ENCODE measurements at places on chromosomes 6 and 20. TPM values are rescaled to one million over a fixed set of nuclear protein-coding genes. Genes with fewer than 3 reads are reported as not detected.

The CD40 gene
- total RNA-seq = 3.7 TPM

The REPS1 gene
- total RNA-seq = 61.1 TPM

The NOX3 gene
- total RNA-seq = not detected

The LRRN4 gene
- under 0.01 TPM for total RNA-seq

The HUS1B gene
- total RNA-seq = 1.0 TPM

The TOX2 gene
- not detected for total RNA-seq

The NNAT gene
- 133 TPM for total RNA-seq

The DEFB124 gene
- total RNA-seq = not detected

The GRM4 gene
- 1.6 TPM for total RNA-seq

The KIFC1 gene
- total RNA-seq = 12.0 TPM

The PDYN gene
- total RNA-seq = not detected

The SLC25A27 gene
- 8.9 TPM for total RNA-seq

The CD93 gene
- 76.7 TPM for total RNA-seq

The L3MBTL1 gene
- 7.8 TPM for total RNA-seq

The LZTS3 gene
- total RNA-seq = 1.6 TPM

The PRR18 gene
- total RNA-seq = 0.52 TPM

The CENPW gene
- total RNA-seq = 4.2 TPM

The SOBP gene
- total RNA-seq = 20.4 TPM

The PAK1IP1 gene
- 7.3 TPM for total RNA-seq

The ZNF217 gene
- total RNA-seq = 8.4 TPM

The USP49 gene
- 1.6 TPM for total RNA-seq

Data from skeletal muscle tissue (tissue), 5 donors.